ENCODE measurements at places on chromosomes 11 and 22. TPM values are rescaled to one million over a fixed set of nuclear protein-coding genes. Genes with fewer than 3 reads are reported as not detected.

GRCh38 chr11:105718641-105719040, 108.8 kb downstream of the GRIA4 start:
- no peak for DNase-seq

- no peak for DNase-seq
Measured at GRCh38 chr11:3841426-3842350, 929 bp upstream of the RHOG start.

GRCh38 chr11:114280696-114281095, 15.5 kb upstream of the NNMT start:
- peak; percentile 33 for DNase-seq

GRCh38 chr11:93500759-93501158, 42.4 kb downstream of the SMCO4 start:
- no peak for DNase-seq

- no peak for DNase-seq
Measured at GRCh38 chr11:15793043-15793996, 563.0 kb downstream of the SOX6 start.

- peak; percentile 48 for DNase-seq
Measured at GRCh38 chr11:111299101-111300026, 1.0 kb downstream of the POU2AF3 start.

- no peak for DNase-seq
Measured at GRCh38 chr11:122883646-122883979, 1.1 kb downstream of the JHY start.

DNA sequence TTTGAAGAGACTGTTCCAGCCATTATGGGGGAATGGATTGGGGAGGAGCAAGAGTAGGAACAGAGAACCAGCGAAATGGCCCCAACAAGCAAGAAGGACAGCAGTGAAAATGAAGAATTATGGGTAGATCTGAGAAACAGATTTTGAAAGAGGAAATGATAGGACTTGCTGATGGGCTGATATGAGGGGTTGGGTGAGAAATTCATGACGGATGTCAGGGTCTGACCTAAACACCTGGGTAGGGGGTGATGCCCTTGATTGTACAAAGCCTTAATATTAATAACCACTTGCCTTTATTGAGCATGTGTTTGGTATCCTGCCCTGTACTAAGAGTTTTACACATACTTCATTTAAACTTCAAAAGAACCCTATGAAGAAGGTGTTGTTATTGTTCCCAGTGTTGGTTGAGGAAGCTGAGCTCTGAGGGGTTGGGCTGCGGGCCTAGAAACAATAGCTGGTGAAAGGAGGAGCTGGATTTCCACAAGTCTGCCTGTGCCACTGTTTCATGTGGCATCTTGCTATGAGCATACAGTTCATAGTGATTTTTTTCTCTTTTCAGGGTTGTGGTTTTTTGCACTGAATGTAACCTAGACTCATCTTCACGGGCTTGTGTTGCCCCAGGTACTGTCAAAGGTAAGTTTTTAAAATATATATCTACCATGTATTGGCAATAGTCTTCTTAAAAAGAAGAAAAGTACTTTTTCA, 61.1 kb upstream of the TNRC6B start:
- DNase-seq, result no peak

Gene ELFN2
- polyA plus RNA-seq, result 0.86 TPM

Gene FADS2
- 98.8 TPM for polyA plus RNA-seq

All from right renal cortex interstitium (tissue), 3 donors.